ENCODE measurements at places on chromosomes 1 and 21.

DNA sequence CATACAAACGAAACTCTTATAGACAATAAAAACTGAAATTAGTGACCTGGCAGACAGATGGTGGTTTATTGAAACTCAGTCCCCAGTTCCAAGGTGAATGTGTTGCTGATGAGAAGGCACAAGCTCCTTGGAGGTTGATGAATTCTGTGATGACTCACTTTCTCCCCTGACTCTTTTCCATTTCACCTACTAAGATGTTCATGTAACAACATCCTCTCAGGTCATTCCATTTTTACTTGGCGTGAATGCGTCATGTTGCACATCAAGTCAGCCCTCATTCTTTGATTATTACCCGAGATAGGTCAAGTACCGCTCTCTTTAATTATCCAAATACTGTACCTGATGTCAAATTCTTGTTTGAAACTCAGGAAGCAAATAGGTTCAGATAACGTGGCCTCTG lies 10.1 kb upstream of the IL10RB start:
- DNase-seq: no peak

DNA sequence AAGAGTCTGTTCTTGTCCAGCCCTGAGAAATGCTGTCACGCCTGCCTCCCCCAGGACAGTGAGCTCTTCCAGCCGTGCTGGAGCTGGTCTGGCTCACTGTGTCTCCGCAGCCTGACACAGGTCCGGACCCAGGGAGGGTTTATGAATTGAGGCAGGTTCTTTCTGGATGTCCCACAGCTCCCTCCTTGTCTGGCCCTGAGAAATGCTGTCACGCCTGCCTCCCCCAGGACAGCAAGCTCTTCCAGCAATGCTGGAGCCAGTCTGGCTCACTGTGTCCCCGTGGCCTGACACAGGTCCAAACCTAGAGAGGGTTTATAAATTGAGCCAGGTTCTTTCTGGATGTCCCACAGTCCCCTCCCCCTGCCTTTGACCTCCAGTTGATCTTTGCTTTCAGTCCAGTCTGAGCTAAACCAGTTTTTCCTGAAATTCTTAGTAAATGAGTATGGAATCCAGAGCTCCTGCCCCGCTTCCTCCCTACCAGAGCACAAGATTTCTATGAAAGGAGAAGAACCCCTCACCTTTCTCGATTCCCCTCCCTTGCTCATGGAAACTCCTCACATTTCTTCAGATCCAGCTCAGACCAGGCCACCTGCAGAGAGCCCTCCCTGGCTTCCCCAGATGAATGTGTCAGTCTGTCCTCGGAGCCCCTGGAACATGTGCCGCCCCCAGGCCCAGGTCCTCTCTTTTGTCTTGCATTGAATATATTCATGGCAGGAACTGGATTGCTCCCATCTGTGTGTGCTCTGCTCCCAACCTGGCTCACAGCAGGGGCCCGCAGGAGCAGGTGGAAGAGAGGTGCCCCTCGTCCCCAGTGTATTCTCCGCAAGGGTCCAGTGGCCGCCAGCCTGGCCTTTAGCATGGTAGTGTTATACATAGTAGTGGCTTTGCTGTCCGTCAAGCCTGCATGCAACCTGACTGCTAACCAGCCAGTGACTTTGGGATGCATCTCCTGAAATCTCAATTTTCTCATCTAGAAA lies 116.3 kb downstream of the EPHB2 start:
- no peak for DNase-seq

GRCh38 chr21:35324372-35325220 lies 275.5 kb upstream of the RUNX1 start:
- DNase-seq: no peak

GRCh38 chr1:241413386-241413785 lies 56.4 kb upstream of the RGS7 start:
- DNase-seq: no peak

DNA sequence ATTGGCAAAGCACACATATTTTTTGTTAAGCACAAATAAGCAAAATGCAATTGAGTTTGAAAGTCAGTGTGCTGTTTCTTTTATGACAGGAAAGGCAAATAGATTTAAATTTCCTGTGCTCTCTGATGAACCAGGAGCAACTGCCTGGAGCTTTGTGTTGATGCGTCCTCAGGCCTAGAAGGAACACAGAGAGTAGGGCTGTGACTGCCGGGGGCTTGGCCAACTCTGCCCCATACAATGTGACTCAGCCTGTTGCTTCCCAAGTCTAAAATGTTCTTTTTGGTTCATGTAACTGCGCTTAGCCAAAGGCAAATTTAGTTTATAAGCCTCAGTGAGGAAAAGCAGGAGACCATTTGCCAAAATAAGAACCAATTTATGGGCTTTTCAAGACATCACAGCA lies 37.5 kb downstream of the TOR1AIP2 start:
- DNase-seq: no peak

DNA sequence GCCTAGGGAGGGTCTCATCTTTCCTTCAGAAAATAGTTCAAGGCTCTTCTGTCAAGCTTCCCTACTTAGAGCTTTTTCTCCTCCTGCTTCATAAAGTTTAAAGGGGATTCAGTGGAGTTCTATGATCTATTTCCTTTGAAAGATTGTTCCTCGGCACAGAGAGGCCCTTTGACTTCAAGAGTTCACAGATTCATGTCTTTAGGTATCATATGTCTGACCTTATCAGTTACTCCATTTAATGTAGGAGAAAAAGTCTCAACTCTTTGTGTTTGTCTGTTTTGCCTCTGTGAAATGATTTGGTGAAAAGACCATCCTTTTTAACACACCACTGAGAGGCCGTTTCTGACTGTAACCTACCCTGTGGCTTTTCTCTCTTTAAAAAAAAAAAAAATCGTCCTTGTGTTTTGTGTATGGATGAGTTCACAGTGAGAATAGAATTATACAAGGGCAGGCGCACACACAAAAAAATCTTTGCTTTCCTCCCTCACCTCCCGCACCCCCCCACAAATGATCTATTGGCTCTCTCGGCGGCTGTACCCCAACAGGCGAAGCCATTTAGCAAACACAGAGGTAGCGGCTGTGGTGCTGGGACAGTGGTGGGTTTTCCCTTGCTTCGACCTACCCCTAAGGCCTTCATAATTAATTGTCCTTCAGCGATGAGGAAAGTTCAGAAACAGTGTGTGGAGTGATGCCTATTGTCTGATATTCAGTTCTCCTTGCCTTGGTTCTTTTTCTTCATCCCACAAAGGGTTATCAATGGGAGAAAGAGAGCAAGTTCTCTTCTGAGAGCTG lies 29.6 kb downstream of the PROX1 start:
- no peak for DNase-seq

DNA sequence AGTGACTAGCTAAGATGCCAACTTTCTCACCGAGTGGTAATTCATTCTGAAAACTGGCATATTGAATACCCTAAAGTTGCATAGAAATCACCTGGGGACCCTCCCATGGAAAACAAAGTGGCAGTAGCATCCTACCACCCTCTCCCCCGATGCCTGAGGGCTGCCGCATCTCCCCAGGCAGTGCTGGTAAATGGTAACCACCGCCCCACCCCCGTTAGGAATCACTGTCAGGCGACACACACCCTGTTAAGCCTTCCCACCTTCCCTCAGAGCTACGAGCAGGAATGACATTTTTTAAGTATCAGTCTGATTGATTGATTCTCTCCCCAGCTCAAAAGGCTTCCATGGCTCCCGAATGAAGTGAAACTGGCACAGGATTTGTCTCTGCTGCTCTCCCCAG lies 28.3 kb downstream of the TMPRSS2 start:
- no peak for DNase-seq

GRCh38 chr1:156062189-156062588 lies 1.2 kb downstream of the RAB25 start:
- DNase-seq: no peak
